SK-N-DZ (cell line): ENCODE measurements at places on chromosomes 13 and 19.

- no peak for DNase-seq
These were observed 800.5 kb upstream of the KLHL1 start for GRCh38 chr13:70908795-70909194.

DNA sequence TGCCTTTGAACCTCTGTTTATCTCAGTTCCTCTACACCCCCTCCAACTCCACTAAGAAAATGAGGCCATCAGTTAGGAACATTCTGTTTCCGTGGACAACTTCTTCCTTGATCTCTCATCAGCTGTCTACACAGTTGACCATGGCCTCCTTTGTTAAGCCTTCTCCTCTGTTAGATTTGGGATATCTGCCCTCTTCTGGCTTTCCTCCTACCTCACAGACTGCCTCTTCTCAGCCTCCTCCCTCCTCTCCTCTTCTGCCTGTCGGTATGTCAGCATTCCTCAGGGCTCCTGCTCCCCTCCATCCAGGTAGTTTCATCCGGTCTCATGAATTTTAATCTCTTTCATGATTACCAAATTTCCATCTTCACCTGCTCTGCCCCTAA, 454.9 kb downstream of the FOXO1 start:
- no peak for DNase-seq

DNA sequence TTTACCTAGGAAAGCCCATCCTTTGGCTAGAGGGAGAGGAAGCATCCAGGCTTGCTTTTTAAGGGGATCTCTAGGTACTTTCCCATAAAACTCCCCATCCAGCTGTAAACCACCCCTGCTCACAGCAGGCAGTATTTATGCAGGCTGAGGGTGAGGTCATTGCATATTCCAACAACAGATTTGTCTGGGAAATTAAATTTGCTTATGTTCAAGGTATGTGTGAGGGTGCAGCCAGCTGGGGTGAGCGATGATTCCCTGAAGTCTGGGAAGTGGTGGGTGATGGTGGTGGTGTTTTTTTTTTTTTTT, 96.3 kb upstream of the C1QTNF9B start:
- no peak for DNase-seq

DNA sequence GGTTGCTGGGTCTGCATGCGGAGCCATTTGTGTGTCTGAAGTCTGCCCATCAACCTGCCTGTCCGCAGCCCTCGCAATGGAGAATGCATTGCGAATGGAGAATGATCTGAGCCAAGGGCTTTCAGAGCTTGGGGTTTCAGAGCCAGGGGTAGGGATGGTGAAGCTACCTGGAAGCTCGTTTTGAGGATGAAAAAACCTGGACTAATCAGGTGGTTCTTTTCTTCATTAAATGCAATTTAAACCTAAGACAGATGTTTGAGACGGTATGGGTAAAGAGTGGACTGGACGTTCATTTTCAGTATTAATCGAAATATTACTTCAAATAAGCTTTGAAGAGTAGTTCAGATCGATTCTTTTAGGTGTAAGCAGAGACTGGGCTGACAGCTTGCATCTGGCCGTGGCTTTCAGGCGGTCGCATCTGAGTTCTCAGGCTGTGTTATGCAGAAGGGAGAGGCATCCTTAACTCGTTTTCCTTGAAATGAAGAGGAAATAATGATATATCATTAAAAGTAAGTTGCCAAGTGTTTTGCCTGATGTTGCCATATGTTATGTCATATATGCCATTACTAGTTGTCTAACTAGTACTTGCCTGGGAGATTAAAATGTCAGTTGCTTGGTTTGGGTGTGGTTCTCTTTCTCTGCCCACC, 801 bp downstream of the MCF2L start:
- no peak for DNase-seq

GRCh38 chr13:23866420-23867026, 22.7 kb downstream of the MIPEP start:
- no peak for DNase-seq
